Heart right ventricle (tissue), 16 donors: ENCODE measurements at places on chromosomes 2 and 18. TPM values are rescaled to one million over a fixed set of nuclear protein-coding genes. Genes with fewer than 3 reads are reported as not detected.

The PLEKHM3 gene
- total RNA-seq = 16.0 TPM

The C2orf15 gene
- not detected for total RNA-seq

- no peak for DNase-seq
These were observed 94.2 kb upstream of the STPG4 start for GRCh38 chr2:47249157-47249900.

- no peak for DNase-seq
These were observed 269.5 kb upstream of the POU3F3 start for GRCh38 chr2:104584393-104584792.

DNA sequence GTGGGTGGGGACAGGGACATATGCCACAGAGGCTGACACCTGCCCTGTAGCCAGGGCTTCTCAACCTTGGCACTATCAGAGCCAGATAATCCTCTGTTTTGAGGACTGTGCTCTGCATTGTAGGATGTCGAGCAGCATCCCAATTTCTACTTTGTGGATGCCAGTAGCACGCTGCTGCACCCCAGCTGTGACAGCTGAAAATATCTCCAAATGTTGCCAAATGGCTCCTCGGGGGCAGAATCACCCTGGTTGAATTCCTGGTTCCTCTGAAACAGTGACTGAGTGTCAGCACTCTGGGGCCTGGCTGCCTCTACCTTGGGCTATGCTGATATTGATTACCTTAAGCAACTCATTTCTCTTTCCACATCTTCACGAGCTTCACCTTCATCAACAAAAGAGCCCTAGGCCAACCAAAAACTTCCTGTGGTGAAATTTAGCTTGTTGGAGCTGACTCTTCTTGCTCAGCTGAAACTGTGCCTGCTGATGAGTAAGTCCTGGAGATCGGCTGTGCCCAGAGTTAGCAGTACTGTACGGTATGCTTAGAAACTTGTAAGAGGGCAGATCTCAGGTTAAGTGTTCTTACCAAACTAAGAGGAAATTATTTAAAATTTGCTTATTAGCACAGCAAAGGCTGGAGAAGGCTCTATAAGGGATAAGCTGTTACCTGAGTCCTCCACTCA is 138.1 kb downstream of the SEPTIN10 start:
- no peak for DNase-seq

DNA sequence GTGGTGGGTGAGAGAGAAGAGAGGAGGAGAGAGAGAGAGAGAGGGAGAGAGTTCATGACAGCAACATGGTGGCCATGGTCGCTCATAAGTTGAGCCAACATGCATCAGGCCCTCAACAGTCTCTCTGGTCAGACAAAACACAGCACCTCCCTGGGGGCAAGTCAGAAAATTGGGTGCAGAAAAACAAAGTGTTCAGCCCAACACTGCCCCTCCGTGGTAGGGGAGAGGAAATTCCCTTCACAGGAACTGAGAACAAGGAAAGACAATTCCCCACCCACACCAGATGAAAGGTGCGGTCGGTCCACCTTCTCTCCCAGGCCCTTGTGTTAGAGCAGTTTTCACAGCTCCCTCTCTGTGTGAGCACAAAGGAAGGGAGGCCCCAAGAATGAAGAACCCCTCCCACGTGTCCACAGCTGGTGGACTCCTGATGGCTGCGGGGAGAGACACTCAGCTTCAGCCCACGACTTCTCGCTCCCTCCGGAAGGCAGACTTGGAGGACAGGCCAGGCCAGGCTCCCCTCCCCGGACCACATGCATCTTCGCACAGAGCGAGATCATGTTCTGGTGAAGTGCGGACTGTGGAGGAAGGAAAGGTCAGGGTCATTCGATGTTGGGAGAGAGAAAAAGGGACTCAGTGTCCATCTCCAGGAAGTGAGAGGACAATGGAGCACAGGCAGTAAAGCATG is 181.7 kb downstream of the ANAPC1 start:
- DNase-seq = peak; percentile 24
